ENCODE measurements at places on chromosomes 12 and 14.

DNA sequence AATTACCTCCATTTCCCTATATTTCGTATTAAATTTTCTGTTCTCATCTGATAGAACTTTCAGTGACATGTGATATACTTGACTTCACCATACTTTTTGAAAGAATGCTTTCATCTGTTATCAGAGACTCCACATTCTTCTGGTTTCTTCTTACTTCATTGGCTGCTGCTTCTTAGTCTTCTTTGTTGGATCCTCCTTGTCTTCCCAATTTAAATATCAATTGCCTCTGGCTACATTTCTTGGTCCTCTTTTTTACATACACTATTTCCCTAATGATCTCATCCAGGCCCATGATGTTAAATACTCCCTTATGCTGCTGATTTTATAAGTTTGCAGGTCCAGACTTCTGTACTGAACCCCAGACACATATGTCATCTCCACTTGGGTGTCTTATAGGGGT is 22.0 kb downstream of the OR5AU1 start:
- no peak for DNase-seq

- DNase-seq, result no peak
Observed at GRCh38 chr12:58393152-58393551, 451.8 kb downstream of the ATP23 start.

GRCh38 chr12:120762086-120762485 is 36.5 kb downstream of the ACADS start:
- DNase-seq, result no peak

DNA sequence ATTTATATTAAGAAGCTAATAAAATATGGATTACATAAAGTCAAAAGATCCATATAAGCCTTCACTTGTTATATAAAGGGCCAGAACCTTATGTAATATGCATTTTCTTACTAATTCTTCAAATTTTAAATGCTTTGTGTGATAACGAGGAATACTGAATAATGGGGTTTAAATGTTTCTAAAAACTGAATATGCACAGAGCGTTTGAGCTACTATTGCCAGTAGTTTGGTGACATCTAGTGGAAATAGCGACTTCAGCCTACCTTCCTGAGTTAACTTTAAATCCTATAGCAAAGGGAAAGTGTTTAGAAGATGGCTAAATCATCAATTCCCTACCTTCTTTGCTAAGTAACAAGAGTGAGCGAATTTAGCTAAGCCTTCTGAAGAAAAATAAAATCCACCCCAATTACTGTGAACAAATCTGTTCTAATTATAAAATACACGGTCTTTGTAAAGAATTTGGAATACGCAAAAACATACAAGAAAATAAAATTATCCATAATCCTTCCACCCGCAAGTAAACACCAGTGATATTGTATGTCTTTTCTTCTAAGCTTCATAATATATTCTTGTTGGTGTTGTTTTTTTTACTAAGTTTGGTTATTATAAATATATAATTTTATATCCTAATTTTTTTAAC is 115.5 kb upstream of the G2E3 start:
- DNase-seq, result no peak

- no peak for DNase-seq
Observed at GRCh38 chr12:120855823-120856588, 48.2 kb downstream of the SPPL3 start.

- peak; percentile 98 for DNase-seq
Observed at GRCh38 chr12:65615118-65615517, 209.2 kb upstream of the HMGA2 start.

- DNase-seq, result peak; percentile 82
Observed at GRCh38 chr14:65281991-65282895, 130.3 kb upstream of the FUT8 start.

- no peak for DNase-seq
Observed at GRCh38 chr14:20632448-20632830, 9.1 kb downstream of the OR6S1 start.

DNA sequence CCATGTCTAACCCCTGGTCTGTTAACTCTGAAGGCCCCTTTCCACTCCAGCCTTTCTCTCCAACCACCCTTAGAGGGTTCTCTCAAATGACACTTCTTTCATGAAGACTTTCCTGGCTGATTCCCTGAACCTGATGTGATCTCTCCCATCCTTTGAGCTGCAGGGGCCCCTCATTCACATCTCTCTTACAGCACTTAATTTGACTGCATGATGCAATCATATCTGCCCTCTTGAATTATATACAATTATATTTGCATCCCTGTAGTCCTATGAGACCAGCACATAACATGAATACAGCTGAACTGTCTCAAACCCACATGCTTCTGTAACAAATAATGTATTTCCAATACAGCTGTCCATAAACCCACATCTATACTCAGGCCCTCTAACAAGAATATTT is 56.4 kb downstream of the PPP2R5E start:
- DNase-seq, result no peak

- DNase-seq, result no peak
Observed at GRCh38 chr12:65951697-65952096, 127.4 kb downstream of the HMGA2 start.

GRCh38 chr12:7959701-7960121 is 23.7 kb upstream of the SLC2A3 start:
- DNase-seq, result no peak

DNA sequence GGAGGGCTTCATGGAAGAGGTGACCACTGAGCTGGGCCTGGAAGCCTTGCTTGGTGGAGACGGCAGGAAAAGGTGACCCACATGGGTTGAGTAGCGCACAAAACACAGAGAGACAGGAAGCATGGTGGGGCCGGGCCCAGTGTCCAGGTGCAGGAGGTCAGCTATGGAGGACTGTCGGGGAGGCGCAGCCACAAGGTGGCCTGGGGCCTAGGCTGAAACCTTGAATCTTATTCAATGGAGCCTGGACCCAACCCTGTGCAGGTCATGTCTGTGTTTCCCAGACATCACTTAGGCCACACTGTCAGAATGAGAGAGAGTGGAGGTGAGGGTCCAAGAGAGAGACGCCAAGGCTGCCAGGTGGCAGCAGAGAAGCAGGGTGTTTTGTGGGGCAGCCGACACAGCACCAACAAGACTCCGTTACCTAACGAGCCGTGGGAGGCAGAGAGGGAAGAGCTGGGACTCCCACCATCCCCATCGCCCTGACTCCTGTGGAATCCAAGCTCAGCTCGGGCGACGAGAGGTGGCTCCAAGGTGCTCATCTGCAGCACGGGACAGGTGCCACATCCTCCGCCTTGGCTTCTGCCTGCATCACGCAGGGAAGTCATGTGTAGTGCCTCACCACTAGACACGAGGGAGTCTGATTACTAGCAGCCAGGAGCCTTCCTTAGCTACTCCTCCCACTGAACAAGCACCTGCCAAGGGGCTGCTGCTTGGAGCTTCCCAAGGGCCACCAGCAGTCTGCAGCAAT is 38.7 kb downstream of the DEGS2 start:
- no peak for DNase-seq

DNA sequence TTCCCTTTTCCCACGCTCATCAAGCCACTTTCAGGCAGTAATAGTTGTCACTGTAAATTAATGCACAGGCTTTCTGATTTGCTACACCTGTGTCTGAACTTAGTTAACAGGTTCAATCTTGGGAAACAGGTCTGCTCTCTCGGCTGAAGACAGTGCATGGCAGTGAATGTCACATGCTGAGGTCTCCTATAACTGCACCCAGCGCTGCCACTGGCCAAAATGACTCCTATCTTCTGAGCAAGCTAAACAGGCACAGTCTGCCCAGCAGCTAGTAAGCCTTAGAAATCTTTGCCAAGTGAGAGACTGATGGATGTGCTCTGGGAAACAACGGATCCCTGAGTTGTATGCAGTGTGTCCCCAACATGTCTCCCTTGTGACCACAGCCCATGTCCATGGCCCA is 25.2 kb upstream of the FOXN3 start:
- no peak for DNase-seq

- DNase-seq, result no peak
Observed at GRCh38 chr12:69008520-69008919, 75.5 kb upstream of the CPM start.

DNA sequence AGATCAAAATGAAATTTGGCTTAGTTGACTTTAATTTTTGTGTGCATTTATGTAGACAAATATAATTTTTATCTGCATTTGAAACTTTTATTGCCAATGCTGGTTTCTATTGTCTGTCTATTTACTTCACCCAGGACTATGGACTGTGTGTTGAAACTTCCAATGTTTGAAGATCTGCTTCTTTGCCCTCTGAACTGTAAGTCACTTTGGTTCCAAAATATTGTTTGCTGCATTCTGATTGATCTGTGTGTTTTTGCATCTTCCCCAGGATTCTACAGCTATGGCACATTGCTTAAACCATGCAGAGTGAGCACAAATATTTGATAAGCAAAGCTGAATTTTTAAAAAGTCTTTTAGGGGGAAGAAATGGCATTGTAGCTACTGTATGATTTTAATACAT is 131.0 kb upstream of the SOX5 start:
- no peak for DNase-seq

- no peak for DNase-seq
Observed at GRCh38 chr14:79967001-79967400, 244.3 kb downstream of the DIO2 start.

DNA sequence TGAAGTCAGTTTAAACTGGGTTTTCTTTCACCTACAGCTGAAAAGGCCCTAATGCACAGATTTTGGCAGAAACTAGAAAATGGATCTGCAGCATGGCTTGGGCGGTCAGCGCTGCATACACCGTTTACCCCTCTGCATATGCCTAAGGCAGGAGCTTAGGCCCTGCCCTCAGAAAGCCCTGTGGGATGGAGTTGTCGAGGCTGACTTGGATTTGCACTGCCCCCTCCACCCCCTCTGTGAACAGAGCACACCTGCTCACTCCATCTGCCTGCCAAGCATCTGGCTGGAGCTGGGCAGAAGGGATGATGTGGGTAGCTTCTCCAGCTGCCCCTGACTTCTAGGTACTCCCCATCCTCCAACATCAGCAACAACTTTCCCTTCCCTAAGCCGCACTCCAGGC is 41.9 kb downstream of the TTC7B start:
- no peak for DNase-seq

- DNase-seq, result peak; percentile 79
Observed at GRCh38 chr12:53575502-53576249, 50.5 kb downstream of the ATF7 start.

DNA sequence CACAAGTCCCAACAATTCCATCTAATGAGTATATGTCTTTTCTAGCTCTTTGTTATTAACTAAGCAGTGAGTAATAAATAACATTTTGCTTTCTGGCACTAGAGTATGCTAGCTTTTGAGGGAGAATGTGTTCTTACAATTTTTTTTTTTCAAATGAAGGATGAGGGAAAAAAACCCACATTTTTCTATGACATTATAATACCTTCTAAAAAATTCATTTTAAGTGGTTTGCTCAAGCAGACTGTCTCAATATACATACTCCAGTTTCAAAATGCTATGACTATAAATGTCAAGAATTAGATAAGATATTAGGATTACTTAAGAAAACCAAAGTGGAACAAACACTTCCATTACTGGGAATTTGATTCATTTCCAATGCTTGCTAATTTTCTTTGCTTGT is 394.6 kb downstream of the C12orf75 start:
- DNase-seq, result no peak

DNA sequence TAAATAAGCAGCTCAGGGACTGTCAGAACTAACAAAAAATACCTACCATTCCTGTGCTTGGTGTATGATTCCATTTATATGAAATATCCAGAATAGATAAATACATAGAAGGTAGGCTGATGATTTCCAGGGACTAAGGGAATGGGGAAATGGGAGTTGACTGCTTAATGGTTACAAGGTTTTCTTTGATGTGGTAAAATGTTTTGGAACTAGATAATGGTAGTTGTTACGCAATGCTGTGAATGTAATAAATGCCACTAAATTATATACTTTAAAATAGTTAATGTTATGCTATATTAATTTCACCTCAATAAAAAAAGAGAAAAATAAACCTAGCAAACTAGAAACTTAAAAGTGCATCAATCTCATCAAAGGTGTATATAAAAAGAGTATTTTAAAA is 41.1 kb downstream of the CEP83 start:
- DNase-seq, result no peak

- DNase-seq, result no peak
Observed at GRCh38 chr12:82504409-82504808, 146.1 kb downstream of the METTL25 start.

DNA sequence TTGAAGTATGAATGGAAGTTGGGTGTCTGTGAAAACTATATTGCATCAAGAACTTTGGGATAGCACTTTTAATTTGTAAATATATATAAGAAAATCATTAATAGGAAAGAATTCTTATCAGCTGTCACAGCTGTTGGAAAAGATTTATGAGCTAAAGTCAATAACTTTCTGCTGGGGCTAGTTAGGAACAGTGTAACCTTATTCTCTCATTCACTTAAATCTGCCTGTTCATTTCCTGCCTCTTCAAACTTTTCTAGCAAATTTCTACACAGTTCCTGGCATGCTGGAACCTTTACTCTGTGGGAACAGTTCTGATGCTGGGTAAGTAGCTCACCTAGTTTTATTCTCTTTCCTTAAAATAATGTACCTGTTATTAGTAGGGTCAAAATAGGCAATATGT is 109.9 kb downstream of the SCN8A start:
- DNase-seq, result no peak

GRCh38 chr12:91579516-91580263 is 397.1 kb upstream of the DCN start:
- DNase-seq, result no peak

- DNase-seq, result no peak
Observed at GRCh38 chr14:55097881-55098560, 31.0 kb upstream of the LGALS3 start.

GRCh38 chr12:113351089-113351488 is 7.3 kb upstream of the PLBD2 start:
- no peak for DNase-seq

GRCh38 chr12:91769736-91770135 is 375.9 kb downstream of the BTG1 start:
- no peak for DNase-seq

GRCh38 chr12:1277905-1278304 is 286.9 kb downstream of the ERC1 start:
- no peak for DNase-seq

GRCh38 chr12:53868511-53868986 is 70.1 kb upstream of the HOXC13 start:
- DNase-seq, result no peak

DNA sequence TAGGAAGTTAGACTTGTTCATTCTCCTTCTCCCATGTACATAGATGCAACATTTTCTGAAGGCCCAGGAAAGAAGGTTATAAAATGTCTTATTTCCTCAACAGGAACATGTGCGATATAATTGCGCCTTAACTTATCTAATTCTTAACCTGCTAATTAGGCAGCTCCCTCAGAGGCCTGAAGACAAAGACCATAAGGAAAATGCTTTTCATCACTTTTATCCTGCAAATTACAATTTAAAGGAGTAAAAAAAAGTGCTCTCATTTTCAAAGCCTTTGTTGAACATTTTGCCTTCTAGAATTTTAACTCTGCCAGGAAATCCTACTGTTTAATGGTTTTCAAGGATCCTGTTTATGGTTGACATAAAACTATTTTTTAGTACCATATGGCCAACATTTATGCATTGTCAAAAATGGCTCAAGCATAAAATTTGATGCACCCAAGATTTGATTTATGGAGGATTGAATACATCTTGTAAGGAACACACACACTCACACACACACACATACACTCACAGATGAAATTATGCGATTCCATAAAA is 660.4 kb upstream of the TMEM132C start:
- no peak for DNase-seq

- DNase-seq, result no peak
Observed at GRCh38 chr14:104206281-104206904, 68.0 kb downstream of the KIF26A start.
